ENCODE measurements at places on chromosomes 7 and 10. TPM values are rescaled to one million over a fixed set of nuclear protein-coding genes. Genes with fewer than 3 reads are reported as not detected.

DNA sequence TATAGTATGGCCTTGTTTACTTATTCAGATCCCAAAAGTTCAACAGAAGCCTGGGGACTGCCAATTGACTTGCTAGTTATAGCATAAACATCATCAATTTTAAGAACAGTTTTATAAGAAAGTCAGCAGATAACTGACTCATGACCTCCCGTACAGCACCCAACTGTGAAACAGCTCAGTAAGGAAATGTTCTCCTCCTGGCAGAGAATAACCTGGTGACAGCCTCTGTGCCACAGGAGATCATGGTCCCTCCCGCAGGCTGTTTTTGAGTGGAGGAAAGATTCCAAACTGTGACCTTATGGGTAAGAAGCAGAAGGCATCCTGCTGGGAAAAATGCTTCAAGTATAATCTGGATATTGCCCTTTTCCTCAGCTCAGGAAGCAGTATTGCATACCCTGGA is 182.5 kb downstream of the SEMA3D start:
- DNase-seq: peak; percentile 26

FFAR4 gene
- not detected for total RNA-seq

MLXIPL gene
- total RNA-seq: not detected

VPS37D gene
- 3.7 TPM for total RNA-seq

VAX1 gene
- 1.0 TPM for total RNA-seq

GRCh38 chr10:128867819-128868218 is 599.2 kb upstream of the MGMT start:
- DNase-seq: no peak

GAD2 gene
- total RNA-seq: not detected

DNA sequence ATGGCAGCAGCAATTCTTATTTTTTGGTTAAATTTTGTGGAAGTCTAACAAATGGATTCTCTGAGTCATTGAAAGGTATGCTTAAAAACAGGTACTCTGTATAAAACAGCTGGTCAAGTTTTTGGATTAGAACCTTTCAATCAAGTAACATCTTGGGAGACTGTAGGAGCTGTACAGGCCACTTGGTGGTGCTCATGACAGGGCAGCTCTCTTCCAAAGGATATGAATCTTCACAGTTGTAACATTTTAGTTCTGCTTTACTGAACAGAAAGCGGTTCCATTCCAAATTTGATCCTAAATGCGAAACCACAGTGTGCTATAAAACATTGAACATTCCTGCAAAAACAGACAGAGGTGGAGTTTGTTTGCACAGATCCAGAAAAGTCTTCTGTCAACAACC is 44.5 kb upstream of the AGR3 start:
- peak; percentile 33 for DNase-seq

GRCh38 chr7:1297017-1297960 is 64.6 kb downstream of the UNCX start:
- DNase-seq: no peak

GRCh38 chr10:44761076-44761475 is 150.1 kb upstream of the TMEM72 start:
- peak; percentile 30 for DNase-seq

GRCh38 chr10:14126697-14127440 is 203.9 kb downstream of the FRMD4A start:
- peak; percentile 21 for DNase-seq

GRCh38 chr7:17646253-17646956 is 293.9 kb downstream of the SNX13 start:
- DNase-seq: no peak

PLXDC2 gene
- total RNA-seq: 0.69 TPM

- peak; percentile 25 for DNase-seq
These were observed 390.1 kb downstream of the GATA3 start for GRCh38 chr10:8444630-8445029.

VWA2 gene
- total RNA-seq: not detected

GRCh38 chr7:14065286-14065685 is 75.8 kb upstream of the ETV1 start:
- DNase-seq: no peak

- DNase-seq: no peak
These were observed 12.7 kb downstream of the IKZF1 start for GRCh38 chr7:50317221-50317678.

DNA sequence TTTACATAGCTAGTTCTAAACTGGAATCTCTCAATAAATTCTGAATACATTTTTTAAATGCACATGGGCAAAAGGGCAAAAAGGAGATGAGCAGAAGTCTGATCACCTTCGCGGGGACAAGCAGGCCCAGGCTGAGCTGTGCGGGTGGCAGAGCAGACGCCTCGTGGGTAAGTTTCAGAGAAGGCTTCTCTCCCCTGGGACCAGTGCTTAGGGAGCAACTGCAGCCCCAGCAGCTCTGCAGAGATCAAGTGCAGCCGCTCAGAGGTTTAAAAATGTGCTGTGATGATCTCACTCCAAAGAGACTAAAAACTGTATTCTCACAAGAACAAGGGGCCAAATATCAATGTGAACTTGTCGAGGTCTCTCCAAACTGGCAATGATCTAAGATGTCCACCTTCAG is 264.3 kb upstream of the RNF32 start:
- DNase-seq: no peak

DNA sequence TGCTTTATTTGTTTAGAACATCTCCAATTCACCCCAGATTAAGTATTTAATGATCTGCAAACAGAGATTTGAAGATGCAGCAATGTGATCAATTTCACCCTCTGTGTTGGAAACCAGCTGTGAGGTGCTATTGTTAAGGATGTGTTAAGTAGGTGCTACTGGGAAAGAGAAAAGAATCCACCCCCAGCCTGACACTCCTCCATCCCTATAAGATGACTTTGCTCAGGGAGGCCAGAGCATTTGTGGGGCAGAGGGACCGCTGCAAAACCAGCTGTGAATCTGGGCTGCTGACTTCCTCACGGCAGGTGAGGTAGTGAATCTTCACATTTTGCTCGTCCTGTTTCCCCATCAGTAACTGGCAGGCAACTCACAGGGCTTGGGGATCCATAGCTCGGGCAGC is 297.5 kb downstream of the GFRA1 start:
- no peak for DNase-seq

ITPRID1 gene
- not detected for total RNA-seq

DNA sequence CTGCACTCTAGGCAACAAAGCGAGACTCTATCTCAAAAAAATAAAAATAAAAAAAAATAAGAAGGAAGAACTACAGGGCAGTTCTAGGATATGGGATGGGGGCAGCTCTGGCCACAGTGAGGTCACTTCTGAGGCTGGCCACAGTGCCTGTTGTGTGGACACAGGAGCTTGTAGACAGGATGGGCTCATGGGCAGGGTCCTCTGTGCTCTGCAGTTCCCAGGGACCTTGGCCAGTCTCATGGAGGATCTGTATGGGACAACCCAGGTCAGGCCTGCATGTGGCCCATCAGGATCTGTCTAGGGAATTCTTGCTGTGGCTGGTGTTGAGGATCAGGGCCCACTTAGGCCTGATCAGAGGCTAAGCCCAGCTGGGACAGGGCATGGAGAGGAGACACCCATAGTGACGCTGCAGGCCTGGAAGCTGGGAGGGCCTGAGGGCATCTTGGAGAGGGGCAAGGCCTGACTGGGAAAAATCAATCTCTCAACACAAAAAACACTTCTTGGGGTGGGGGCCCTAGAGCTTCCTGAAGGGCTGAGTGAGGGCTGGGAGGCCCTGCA is 19.4 kb upstream of the PAX2 start:
- DNase-seq: no peak

DNA sequence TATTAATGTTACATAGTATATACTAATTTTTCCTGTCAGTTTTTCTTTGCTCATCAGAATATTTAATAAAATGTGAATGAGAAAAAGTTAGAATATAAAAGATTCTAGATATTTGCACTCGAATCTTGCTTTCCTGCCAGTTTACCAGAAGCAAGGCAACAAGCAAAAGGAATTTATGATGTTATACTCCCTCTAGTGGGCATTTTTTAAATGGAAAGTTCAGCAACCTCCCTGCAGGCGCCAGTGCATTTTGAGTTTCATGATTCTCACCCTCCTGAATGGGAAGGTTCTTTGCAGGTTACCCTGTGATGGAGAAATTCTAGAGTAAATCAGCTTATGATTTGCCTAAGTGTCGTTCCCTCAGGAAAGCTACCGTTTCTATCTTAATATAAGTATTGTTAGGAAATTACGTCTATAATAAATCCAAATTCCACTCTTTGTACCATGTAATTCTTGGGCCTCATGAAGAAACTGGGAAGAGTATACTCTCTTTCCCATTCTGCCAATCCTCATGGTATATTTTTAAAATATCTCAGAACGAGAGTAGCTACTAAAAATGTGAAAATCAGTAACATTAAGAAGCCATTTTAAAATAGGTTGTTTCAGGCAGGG is 350.0 kb downstream of the CRPPA start:
- DNase-seq: peak; percentile 12

- DNase-seq: no peak
These were observed 156.5 kb downstream of the EXOC4 start for GRCh38 chr7:133409421-133409820.

PPP1R17 gene
- not detected for total RNA-seq

SFMBT2 gene
- total RNA-seq: 4.3 TPM

HECW1 gene
- total RNA-seq: 3.7 TPM

GRCh38 chr10:92696606-92697383 is 7.0 kb downstream of the HHEX start:
- DNase-seq: no peak

GRCh38 chr10:119355930-119356329 is 148.6 kb downstream of the GRK5 start:
- DNase-seq: no peak

DNA sequence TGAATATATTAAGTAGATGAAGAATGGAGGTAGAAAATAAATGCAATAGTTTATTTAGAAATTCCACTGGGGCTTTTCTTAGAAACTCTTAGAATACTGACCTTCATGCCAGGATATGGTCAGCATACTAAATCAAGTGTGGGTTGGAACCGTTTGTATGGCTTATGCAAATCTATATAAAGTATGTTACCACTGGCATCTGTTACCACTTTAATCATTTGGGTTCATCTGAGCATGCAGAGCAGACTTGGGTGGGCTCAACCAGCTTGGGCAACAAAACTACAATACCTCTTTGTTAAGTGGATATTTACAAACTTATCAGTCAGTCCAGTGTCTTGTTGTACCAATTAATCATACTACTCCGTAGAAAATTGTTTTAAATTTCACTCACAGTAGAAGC is 125.8 kb downstream of the CRPPA start:
- no peak for DNase-seq

CDK5 gene
- total RNA-seq: 56.6 TPM

GRCh38 chr10:30349967-30350735 is 1.1 kb upstream of the MTPAP start:
- DNase-seq: no peak

TAS2R4 gene
- total RNA-seq: 0.18 TPM

GRCh38 chr10:99770408-99771045 is 11.9 kb upstream of the ABCC2 start:
- no peak for DNase-seq

- DNase-seq: no peak
These were observed 14.7 kb downstream of the CALCR start for GRCh38 chr7:93559639-93560491.

DNA sequence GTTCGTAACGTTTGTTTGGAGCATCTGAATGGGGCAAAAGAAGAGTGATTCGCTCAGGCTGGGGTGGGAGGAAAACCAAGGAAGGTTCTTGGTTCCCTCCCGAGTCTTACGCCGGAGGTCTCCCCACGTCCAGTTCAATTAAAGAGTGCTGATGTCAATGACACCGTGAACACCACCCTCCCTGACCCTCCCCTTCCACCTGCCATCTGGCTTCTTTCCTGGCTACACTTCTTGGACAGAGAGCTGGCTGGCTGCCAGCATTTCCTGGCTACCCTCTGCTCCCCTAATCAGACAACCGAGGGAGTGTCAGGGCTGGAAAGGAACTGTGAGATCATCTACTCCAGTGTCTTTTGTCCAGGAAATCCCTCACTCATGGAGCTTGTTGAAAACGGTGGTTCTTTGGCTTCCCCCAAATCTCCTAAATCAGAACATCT is 24.1 kb upstream of the FFAR4 start:
- peak; percentile 52 for DNase-seq

GRCh38 chr7:131618391-131618790 is 62.0 kb upstream of the PODXL start:
- DNase-seq: no peak

PLEKHS1 gene
- total RNA-seq: not detected

SLC39A12 gene
- total RNA-seq: not detected

- DNase-seq: no peak
These were observed 57.6 kb upstream of the CROT start for GRCh38 chr7:87287738-87288341.

DNA sequence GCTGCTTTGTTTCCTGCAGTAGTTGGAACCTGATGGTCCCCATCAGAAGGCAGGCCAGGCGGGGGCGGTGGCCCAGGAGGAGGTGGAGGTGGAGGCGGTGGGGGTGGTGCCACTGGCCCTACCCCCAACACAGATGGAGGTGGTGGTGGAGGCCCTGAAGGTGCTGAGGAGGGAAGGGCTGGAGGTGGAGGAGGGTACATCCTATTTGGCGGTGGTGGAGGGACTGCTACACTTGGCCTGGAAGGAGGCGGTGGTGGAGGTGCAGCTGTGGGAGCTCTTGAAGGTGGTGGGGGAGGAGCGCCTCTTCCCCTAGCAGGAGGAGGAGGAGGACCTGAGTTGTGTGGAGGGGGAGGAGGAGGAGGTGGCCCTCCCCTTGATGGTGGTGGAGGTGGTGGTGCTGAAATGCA is 36.8 kb downstream of the LMOD2 start:
- no peak for DNase-seq

DNA sequence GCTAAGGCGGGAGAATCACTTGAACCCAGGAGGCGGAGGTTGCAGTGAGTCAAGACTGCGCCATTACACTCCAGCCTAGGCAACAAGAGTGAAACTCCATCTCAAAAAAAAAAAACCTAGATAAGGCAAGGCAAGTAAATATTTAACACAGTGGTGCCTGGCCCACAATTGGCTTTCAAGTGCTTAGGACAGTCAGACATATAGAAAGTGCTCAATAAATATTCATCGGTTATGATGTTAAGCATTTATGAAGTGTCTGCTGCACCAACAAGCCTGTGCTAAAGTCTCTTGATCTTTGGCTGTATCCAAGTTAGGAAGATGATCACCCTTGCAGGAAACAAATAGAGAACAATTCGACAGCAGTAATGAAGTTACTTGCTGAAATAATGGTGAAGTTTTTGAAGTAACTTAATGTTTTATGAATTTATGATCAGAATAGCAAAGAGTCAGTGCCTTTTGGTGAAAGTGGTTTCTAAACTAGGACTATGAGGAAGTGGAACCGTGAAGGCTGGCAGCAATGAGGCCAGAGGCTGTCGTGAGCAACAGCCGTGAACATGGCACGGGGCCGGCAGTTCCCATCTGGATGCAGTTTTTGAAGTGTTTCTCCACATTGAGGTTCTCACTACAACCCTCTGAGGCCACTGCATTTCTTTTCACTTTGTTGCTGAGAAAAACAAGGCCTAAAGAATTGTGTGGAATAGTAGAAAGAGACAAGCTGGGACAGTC is 48.1 kb upstream of the GATA3 start:
- no peak for DNase-seq

DNA sequence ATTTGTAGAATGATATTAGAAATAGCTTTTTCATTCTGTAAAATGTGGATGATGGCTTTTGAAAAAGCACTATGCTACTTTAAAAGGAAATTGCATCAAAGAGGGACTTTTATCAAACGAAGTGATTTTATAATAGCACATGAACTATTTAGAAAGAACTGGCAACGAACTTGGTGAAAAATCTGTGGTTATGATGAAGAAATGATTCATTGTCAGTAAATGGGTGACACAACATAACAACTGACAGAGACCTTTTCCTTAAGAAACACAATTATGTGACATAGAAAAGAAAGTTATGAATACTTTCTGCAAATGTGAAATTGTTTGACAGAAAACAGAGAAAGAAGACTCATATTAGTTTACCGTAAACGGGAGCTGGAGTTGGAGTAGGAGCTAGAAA is 60.7 kb upstream of the LAMB4 start:
- DNase-seq: no peak

All from Daoy (cell line).